Activated T-helper 1 cell treated with anti-CD3 and anti-CD28 coated beads, Interleukin-2, amount 50 U/mL, for 16 hours (primary cell): ENCODE measurements at places on chromosomes 4 and X.

DNA sequence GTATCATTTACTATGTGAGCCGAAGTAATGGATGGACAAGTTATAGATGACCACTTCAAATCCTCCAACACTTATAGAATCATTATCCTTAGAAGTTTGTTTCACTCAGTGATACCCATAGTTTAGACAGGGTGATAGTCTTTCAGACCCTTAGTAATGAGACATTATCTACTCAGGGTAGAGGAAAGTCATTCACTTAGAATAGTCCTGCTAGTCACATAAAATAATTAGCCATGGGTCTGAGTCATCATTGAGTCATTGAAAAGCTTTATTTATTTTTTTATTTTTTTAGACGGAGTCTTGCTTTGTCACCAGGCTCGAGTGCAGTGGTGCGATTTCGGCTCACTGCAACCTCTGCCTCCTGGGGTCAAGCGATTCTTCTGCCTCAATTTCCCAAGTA is 321.7 kb upstream of the FSTL5 start:
- DNase-seq = no peak

GRCh38 chr4:174314770-174315169 is 31.1 kb downstream of the CEP44 start:
- no peak for DNase-seq

DNA sequence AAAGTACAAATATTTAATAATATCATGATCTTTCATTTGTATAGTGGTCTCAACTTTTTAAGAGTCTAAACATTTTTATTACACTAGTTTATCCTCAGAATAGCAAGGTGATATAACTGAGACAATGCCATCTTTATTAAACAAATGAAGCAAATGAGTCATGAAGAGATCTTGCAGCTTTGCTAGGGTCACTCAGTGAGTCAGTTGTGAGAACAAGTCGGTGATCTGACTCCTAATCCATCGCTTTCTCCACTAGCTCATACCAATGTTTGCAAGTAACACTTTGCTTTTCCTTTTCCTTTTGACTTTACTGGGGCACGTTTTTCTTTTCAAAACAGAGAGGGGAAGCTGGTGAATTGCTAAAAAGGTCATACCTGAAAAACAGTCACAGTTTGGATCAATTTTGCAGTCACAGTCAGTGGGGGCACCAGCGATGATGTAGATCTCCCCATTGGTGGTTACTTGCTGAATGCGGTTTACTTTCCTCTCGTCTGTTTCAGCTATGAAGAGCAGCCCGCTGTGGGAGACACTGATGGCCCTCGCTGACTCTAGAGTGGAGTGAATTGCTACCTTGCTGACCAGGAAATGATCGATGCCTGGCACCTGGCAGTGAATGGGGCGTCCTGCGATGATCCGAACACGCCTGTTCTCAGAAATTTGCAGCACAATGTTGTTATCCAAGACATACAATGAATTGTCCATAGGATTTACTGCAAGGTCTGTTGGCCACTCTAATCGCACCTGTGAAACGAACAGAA is 75.7 kb downstream of the SH2D1A start:
- no peak for DNase-seq

GRCh38 chr4:177921715-177922114 is 479.5 kb upstream of the AGA start:
- DNase-seq = no peak

- DNase-seq = no peak
Observed at GRCh38 chrX:18638398-18638797, 33.5 kb downstream of the RS1 start.

- DNase-seq = no peak
Observed at GRCh38 chrX:69123481-69123880, 41.8 kb downstream of the PJA1 start.

GRCh38 chr4:10115797-10116568 is 616 bp downstream of the WDR1 start:
- peak; percentile 57 for DNase-seq

- no peak for DNase-seq
Observed at GRCh38 chrX:106927023-106927422, 6.8 kb downstream of the CLDN2 start.

DNA sequence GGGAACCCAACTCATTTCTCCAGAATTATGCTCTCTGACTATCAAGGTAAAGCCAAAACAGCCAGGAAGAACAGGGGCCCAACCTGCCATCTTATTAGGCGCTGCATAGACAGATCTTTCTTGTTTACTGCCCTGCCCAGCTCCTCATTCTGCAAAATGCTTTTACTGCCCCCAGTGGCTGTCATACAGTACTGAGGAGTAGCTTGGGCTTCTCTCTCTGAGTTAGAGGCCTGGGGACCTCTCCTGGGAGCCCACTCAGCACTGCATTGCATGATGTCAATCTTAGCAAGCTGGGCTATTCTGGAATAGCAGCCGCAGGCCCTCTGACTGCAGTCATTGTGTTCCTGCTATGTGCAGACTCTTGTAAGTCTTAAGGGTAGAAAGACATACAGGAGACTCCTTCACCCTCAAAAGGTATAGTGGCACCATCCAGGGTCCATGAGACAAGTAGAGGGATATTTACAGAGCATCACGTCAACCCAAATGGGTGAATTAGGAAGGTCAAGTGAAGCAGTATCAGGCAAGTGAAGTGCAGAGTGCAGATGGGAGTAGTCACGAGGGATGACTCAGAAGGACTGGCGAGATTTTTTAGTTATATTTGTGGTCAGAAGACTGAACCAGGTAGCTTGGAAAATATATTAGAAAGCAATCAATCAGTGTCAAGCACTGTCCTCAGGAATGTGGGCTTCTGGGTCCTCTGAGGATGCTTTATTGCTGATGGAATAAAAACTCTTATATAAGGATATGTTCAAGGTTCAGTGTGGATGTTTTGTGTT is 294.1 kb upstream of the SFRP2 start:
- DNase-seq = no peak

GRCh38 chrX:135193740-135194139 is 22.5 kb upstream of the CT55 start:
- DNase-seq = no peak

- DNase-seq = no peak
Observed at GRCh38 chrX:2533424-2533823, 32.6 kb upstream of the DHRSX start.

GRCh38 chr4:156939139-156939538 is 32.5 kb downstream of the PDGFC start:
- DNase-seq = no peak

DNA sequence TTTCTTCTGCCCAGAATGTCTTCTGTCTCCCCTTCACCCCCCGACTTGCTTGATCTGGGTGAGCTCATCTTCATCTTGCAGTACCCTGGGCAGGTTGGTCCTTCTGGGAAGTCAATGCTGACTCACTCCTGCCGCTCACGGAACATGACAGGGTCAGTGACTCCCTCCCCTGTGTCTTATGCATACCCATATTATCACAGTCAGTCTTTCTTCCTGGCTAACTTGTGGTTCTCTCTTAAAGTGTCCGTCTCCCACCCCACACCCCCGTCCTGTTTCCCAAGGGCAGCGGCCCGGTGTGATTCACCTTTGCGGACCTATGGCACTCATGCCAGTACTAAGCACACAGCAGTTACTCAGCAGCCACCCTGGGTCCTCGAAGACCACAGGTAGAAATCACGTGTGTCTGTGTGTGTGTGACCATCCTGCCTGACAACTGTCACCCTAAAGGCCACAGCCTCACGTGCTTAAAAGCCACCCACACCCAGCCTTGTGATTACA is 17.7 kb downstream of the IQSEC2 start:
- peak; percentile 14 for DNase-seq

- no peak for DNase-seq
Observed at GRCh38 chrX:118756101-118756500, 28.7 kb downstream of the IL13RA1 start.

- no peak for DNase-seq
Observed at GRCh38 chrX:20746690-20747089, 480.0 kb upstream of the RPS6KA3 start.

GRCh38 chrX:119118780-119119395 is 8.7 kb downstream of the KIAA1210 start:
- no peak for DNase-seq

DNA sequence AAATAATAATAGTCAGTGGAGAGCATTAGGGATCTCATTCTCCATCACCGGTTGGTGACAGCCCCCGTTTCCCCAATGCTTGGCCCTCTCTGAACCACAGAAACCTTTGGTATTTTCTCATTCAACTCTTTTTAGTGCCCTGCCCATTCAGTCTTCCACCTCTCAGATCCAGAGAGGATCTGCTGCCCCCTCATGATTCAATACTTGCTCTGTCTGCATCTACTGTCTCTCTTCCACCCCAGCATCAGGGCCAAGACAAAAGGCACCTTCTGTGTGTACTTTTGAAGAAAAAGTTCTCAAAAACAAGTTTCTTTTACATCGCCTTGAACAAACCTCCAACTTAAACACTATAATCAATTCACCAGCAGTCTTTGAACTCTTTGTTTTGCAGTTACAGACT is 19.3 kb downstream of the CLTRN start:
- no peak for DNase-seq
